Left lung (tissue), 14 donors: ENCODE measurements at places on chromosomes 6 and 20. TPM values are rescaled to one million over a fixed set of nuclear protein-coding genes. Genes with fewer than 3 reads are reported as not detected.

- H3K36me3 ChIP-seq: no peaks in the 10 kb centered on the region
- H3K4me1 ChIP-seq: no peaks in the 10 kb centered on the region
- H3K27ac ChIP-seq: no peak overlapping the region
- H3K4me3 ChIP-seq: no peak overlapping the region
Measured at GRCh38 chr6:47832386-47833100, 50.7 kb downstream of the OPN5 start.

The SYNJ2 gene
- 6.2 TPM for polyA plus RNA-seq

The SLC22A23 gene
- 20.2 TPM for polyA plus RNA-seq

- H3K27me3 ChIP-seq: no peaks in the 10 kb centered on the region
- DNase-seq: no peak
- H3K4me1 ChIP-seq: no peaks in the 10 kb centered on the region
- no peak overlapping the region for H3K27ac ChIP-seq
- H3K4me3 ChIP-seq: no peak overlapping the region
- no peaks in the 10 kb centered on the region for H3K36me3 ChIP-seq
Measured at GRCh38 chr6:147434516-147434915, 74.0 kb upstream of the SAMD5 start.

The SYCP2 gene
- polyA plus RNA-seq: 9.2 TPM

The HMGA1 gene
- polyA plus RNA-seq: 162 TPM

DNA sequence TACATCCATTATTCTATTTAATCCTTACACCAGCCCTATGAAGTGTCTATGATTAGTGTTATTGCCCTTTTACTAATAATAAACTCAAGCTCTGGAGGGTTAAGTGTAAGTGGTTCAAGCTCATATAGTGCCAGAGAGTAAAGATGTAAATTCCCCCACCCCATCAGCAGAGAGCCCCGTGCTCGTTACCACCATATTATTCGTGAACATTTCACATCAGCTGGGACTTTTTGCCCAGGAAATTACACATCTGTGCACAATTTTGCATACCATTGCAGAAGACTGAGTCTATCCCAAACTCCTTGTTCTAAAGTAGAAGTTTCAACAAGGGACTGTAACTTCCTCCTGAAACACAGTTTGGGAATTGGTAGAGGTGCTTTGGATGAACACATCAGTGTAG is 220.1 kb downstream of the BCAS1 start:
- no peak for DNase-seq
- H3K27me3 ChIP-seq: no peaks in the 10 kb centered on the region
- no peaks in the 10 kb centered on the region for H3K4me1 ChIP-seq
- no peak overlapping the region for H3K27ac ChIP-seq

DNA sequence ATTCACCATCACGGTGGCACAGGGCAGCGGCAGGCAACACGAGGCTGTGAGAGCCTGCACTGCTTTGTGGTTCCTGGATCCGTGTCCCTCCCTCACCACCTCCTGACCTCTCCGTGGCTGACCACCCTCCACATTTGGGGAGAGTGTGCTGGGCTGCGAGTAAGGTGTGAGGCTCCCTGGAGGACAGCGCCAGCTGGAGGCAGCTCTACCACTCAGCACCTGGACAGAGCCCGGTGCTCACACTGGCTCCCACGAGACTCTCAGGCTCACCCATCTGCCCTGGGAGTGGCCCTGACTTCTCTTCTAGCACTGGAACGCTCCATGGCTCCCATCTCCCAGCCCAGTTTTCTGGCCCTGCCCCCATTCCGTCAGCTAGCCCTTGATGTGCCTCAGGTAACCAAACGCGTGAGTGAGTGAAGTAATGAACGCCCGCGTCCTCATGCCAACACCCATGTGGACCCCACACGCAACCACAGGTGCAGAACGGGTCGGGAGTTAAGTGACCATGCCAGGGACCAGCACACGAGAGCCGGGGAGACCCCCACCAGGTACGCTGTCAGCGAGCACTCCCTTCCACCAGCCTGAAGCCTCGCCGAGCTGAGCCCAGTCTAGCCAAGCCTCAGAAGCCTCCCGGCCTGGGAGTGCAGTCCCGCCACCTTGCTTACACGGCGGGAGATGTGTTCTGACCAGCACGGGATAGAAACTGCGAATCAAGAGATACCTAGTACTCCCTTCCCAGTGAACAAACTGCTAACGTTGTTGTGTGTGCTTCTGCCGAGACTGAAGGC is 137.2 kb downstream of the WDR27 start:
- H3K27ac ChIP-seq: no peak overlapping the region
- no peak for DNase-seq
- no peaks in the 10 kb centered on the region for H3K27me3 ChIP-seq
- no peaks in the 10 kb centered on the region for H3K36me3 ChIP-seq

DNA sequence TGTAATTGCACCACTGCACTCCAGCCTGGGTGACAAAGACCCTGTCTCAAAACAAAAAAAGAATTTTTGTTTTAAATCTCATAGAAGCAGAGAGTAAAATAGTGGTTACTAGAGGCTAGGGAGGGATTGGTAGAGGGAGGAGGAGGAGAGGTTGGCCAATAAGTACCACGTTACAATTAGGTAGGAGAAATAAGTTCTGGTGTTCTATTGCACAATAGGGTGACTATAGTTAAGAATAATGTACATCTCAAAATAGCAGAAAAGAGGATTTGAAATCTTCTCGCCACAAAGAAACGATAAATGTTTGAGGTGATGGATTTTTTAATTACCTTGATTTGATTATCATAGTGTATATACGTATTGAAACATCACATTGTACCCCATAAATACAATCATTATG is 27.1 kb upstream of the TOP1 start:
- H3K27ac ChIP-seq: no peak overlapping the region
- H3K4me3 ChIP-seq: no peak overlapping the region
- peaks cover 29% of the 10 kb centered on the region for H3K4me1 ChIP-seq
- no peaks in the 10 kb centered on the region for H3K27me3 ChIP-seq

- H3K27ac ChIP-seq: peak overlapping the region; percentile 71
- H3K4me3 ChIP-seq: no peak overlapping the region
- peaks cover 12% of the 10 kb centered on the region for H3K4me1 ChIP-seq
- DNase-seq: no peak
- no peaks in the 10 kb centered on the region for H3K27me3 ChIP-seq
Measured at GRCh38 chr20:56417911-56418310, 5.9 kb downstream of the CASS4 start.

- H3K4me1 ChIP-seq: peaks cover 37% of the 10 kb centered on the region
- DNase-seq: no peak
- H3K27me3 ChIP-seq: no peaks in the 10 kb centered on the region
- H3K4me3 ChIP-seq: no peak overlapping the region
- no peaks in the 10 kb centered on the region for H3K36me3 ChIP-seq
Measured at GRCh38 chr6:63804381-63804956, 168.9 kb downstream of the PHF3 start.

GRCh38 chr20:51382111-51382985 is 160.2 kb downstream of the NFATC2 start:
- no peak for DNase-seq
- no peaks in the 10 kb centered on the region for H3K4me1 ChIP-seq
- H3K36me3 ChIP-seq: no peaks in the 10 kb centered on the region
- no peak overlapping the region for H3K27ac ChIP-seq
- H3K4me3 ChIP-seq: no peak overlapping the region

The PGK2 gene
- not detected for polyA plus RNA-seq

DNA sequence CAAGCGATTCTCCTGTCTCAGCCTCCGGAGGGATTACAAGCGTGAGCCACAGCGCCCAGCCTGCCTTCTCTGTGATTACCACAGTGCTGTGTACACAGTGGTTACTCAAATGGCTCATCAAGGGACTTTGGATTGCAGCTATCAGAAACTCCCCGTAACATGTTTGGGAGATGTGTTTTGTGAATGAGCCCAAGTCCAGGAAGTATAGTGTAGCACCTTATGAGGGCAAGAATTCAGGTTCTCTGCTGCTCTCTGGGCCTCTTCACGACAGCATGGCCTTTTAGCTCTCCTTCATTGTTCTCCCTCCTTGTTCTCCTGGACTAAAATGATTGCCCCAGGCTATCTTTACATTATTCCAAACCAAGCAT is 34.1 kb upstream of the RPL7L1 start:
- no peaks in the 10 kb centered on the region for H3K36me3 ChIP-seq
- H3K27ac ChIP-seq: no peak overlapping the region

- no peaks in the 10 kb centered on the region for H3K27me3 ChIP-seq
- H3K27ac ChIP-seq: no peak overlapping the region
- DNase-seq: no peak
- H3K36me3 ChIP-seq: no peaks in the 10 kb centered on the region
- no peaks in the 10 kb centered on the region for H3K4me1 ChIP-seq
- no peak overlapping the region for H3K4me3 ChIP-seq
Measured at GRCh38 chr6:113651920-113652319, 205.2 kb upstream of the MARCKS start.

The MEI4 gene
- 0.23 TPM for polyA plus RNA-seq

- no peaks in the 10 kb centered on the region for H3K36me3 ChIP-seq
- H3K4me3 ChIP-seq: no peak overlapping the region
- H3K4me1 ChIP-seq: no peaks in the 10 kb centered on the region
- no peak for DNase-seq
Measured at GRCh38 chr6:92011681-92012245, 1407.6 kb downstream of the EPHA7 start.

GRCh38 chr20:49478754-49479689 is 3.4 kb downstream of the KCNB1 start:
- H3K4me3 ChIP-seq: no peak overlapping the region
- peaks cover 11% of the 10 kb centered on the region for H3K4me1 ChIP-seq
- no peak for DNase-seq
- peaks cover 19% of the 10 kb centered on the region for H3K27me3 ChIP-seq

DNA sequence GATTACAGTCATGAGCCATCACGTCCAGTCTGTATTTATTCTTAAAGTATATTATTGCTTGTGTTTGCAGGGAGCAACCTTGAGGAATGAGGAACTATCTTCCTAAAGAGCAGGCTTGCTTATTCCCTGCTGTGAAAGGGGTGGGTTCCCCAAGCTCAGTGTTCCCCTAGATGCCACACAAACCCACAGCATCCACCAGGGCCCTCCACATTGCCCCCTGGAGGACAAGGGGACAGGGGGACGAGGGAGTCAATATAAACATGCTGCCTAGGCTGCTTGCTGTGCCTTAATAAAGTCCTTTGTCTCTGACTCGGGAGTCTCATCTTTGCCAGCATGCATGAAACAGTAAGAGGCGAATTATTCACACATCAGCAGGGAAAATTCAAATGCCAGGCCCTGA is 8.0 kb upstream of the IDH3B start:
- H3K27ac ChIP-seq: no peak overlapping the region
- H3K4me3 ChIP-seq: no peak overlapping the region
- H3K4me1 ChIP-seq: no peaks in the 10 kb centered on the region
- DNase-seq: no peak
- no peaks in the 10 kb centered on the region for H3K36me3 ChIP-seq
- H3K27me3 ChIP-seq: no peaks in the 10 kb centered on the region

- no peaks in the 10 kb centered on the region for H3K27me3 ChIP-seq
- no peaks in the 10 kb centered on the region for H3K36me3 ChIP-seq
- no peak overlapping the region for H3K4me3 ChIP-seq
- H3K27ac ChIP-seq: peak overlapping the region; percentile 7
- no peaks in the 10 kb centered on the region for H3K4me1 ChIP-seq
Measured at GRCh38 chr6:157569543-157569942, 188.6 kb downstream of the ZDHHC14 start.

DNA sequence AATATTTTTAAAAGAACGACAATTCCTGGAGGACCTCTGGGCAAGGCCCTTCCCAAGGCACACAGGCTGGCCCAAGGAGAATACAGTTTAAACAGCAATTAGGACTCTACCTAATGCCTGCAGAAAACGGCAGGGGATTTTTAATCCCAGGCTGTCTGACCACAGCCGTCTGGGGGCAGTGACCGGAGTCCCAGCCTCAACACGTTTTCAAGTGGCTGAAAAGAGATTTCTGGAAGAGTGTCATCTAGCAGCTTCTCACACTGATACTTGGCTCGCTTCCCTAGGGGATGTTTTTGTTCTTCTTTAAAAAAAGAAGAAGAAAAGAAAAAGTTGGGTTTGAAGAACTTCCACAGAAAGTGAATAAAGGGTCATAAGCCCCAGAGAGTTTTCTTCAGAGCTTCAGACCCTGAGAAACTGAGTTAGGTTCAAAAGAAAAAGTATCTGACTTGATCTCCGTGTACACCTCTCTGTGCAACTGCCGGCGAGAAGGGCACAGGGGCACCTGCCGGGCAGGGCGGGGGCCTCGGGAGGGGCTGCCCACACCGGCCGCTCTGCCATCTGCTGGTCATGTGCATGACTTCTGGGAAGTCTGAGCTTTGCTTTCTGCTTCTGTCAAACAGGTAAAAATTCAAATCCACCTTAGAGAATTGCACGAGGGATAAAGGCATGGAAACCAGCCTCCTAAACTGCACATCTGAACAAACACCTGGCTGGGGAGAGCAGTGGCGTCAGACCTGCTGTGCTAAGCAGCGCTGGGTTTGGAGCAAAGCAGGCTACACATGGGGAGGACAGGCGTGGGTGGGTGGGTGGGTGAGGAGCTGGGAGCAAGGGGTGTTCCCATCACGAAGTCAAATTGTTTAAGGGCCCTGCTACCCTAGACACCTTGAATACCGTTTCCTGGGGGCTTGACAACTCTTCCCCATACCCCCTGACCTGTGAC is 33.0 kb downstream of the RRBP1 start:
- H3K27me3 ChIP-seq: no peaks in the 10 kb centered on the region
- no peak for DNase-seq
- H3K27ac ChIP-seq: peak overlapping the region; percentile 19
- H3K36me3 ChIP-seq: peaks cover 20% of the 10 kb centered on the region

The EPM2A gene
- 8.5 TPM for polyA plus RNA-seq

GRCh38 chr6:35686873-35687555 is 1.7 kb downstream of the FKBP5 start:
- no peaks in the 10 kb centered on the region for H3K27me3 ChIP-seq
- peak overlapping the region; percentile 92 for H3K27ac ChIP-seq
- H3K4me3 ChIP-seq: peak overlapping the region; percentile 94
- DNase-seq: no peak

DNA sequence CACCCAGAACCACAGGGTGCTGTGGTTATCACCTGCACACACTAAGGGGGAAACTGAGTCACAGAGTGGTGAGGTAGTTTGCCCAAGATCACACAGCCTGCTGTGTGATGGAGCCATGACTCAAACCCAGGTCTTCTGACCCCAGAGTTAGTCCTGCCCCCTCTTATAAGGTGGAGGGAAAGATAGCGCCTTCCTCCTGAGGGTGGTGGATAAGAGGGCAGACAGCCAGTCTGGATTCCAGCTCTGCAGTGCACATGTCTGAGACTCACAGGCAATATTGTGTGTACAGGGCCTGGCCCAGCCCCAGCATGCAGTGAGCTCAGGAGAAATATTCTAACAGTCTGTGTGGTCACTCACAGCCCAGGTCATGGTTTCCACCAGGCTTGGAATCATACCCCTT is 393.7 kb downstream of the CDH4 start:
- H3K27ac ChIP-seq: no peak overlapping the region
- no peak overlapping the region for H3K4me3 ChIP-seq
- H3K36me3 ChIP-seq: no peaks in the 10 kb centered on the region
- DNase-seq: no peak

The CCN6 gene
- polyA plus RNA-seq: 0.50 TPM

- no peak overlapping the region for H3K4me3 ChIP-seq
- H3K4me1 ChIP-seq: no peaks in the 10 kb centered on the region
- no peak for DNase-seq
Measured at GRCh38 chr6:119112812-119113530, 34.5 kb upstream of the FAM184A start.

- H3K36me3 ChIP-seq: no peaks in the 10 kb centered on the region
- no peaks in the 10 kb centered on the region for H3K27me3 ChIP-seq
- no peak for DNase-seq
- H3K4me3 ChIP-seq: no peak overlapping the region
- no peak overlapping the region for H3K27ac ChIP-seq
Measured at GRCh38 chr6:146489468-146490151, 54.0 kb upstream of the RAB32 start.

GRCh38 chr6:104633125-104633524 is 226.6 kb downstream of the HACE1 start:
- no peak overlapping the region for H3K4me3 ChIP-seq
- H3K4me1 ChIP-seq: no peaks in the 10 kb centered on the region
- DNase-seq: no peak
- no peak overlapping the region for H3K27ac ChIP-seq
- H3K27me3 ChIP-seq: no peaks in the 10 kb centered on the region
- H3K36me3 ChIP-seq: no peaks in the 10 kb centered on the region
